ENCODE measurements at places on chromosomes 4 and X. TPM values are rescaled to one million over a fixed set of nuclear protein-coding genes. Genes with fewer than 3 reads are reported as not detected.

DNA sequence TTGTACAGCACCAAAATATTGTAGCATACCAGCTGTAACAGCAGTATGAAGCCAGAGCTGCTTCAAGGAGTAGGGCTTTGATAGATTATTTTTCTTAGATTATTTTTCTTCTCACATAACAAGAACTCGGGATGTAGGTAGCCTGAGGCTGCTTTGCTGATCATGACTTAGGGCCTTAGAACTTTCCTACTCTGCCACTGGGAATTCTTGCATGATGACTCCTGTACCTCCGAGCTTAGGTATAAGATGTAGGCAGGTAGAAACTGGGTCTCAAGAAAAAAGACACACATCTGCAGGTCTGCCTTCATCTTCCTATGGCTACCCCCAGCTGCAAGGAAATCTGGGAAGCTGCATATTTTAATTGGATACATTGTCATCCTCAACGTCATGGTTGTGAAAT, 115.9 kb upstream of the PNPLA4 start:
- no peak for DNase-seq

- no peak for DNase-seq
Observed at GRCh38 chrX:9204560-9204959, 170.6 kb upstream of the FAM9B start.

DNA sequence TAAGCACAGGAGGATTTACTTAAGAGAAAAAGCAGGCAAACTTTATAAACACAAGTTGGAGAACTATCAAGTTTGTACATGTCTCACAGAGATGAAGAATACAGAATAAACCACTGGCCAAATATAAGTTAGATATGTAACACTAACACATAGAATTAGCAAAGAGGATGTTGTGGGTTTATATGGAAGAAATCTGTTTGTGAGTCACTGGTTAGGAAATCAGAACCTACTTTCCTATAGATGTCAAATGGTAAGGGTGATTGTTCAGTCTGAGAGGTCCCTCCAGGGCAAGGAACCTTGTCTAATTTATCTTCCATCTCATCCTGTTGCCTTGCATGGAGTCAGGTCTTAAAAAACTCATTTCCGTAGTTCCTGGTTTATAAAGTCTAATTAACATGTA, 14.8 kb upstream of the ART3 start:
- no peak for DNase-seq

GRCh38 chrX:153968754-153969124, 2.9 kb downstream of the HCFC1 start:
- no peak for DNase-seq

DNA sequence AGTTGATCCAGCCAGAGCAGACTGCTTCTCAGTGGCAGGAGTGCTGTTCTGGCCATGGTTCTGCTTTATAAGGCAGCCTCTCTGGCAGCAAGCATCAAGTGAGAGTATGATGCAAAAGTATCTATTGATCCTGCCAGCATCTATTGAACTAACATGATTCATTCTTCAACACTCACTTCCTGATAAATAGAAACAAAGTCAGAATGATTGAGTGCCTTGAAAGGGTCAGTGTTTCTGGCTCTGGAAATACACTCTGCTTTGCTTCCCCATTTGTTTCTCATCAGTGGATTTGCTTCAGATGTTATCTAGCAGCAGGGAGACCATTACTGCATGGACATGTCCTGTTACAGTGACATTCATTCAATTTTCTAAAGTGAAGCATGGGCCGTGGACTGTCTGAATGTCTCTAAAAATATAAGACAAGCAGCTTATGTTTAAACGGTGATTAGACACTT, 66.2 kb upstream of the FRAS1 start:
- no peak for DNase-seq

DNA sequence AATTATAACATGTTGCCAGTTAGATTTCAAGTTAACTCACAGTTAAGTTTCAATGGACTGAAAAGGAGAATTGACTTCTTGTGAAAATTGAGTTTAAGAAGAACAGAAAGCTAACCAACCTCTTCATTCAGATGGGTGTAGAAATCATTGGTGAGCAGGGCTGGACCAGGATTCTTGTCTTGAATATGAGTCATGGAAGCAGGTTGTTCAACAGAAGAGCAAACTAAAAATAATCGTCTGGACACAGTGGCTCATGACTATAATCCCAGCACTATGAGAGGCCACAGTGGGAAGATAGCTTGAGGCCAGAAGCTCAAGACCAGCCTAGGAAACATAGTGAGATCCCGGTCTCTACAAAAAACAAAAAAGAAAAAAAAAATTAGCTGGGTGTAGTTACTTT, 98.2 kb downstream of the ARSJ start:
- no peak for DNase-seq

- DNase-seq = no peak
Observed at GRCh38 chr4:101009471-101009870, 337.9 kb downstream of the PPP3CA start.

DNA sequence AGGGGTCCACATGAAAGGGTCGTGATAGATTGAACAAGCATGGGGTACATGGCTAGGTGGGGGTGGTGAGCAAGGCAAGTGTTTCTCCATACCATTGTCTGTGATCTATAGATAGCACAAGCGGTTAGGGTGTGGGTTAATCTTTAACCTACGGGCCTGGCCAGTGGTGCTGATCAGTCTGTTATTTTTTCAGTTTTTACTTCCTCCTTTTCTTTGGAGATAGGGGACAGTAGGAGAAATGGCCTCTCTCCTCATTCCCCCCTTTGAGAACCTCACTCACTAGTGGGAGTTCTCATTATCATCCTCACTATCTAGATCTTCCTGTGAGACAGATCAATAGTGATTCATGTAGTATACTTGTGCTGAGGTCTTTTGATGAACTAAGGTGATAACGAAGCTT, 16.2 kb upstream of the GPKOW start:
- no peak for DNase-seq

DNA sequence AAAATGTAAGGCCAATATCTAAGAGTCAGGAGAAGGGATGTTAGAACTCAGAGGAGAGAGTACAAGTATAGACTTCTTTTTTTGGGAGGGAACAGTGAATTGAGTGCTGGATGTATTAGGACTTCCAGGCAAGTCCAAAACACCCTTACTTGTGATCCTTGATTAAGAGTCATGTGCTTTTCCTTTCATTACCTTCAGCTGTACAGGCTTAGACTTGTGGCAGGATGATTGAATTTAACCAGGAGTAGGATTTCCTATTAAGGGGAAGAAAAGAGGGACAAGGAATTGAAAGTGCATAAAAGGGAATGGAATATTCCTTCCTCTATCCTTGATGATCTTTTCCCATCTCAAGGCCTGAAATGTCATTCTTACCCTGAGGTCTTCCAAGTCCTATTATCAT, 606.7 kb downstream of the STIM2 start:
- no peak for DNase-seq

DNA sequence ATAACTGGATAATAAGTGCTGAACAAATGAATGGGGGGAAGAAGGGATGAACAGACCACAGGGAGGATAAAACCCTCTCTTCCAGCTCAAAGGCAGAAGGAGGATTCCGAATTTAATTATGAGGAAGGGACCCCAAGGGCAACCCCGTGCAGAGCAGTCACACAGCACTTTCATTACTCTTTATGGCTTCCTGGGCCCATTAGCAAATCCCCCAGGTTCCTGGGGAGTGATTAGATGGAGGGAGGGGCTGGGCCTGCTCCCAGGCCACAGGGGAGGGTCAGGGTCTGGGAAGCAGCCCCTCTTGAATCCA, 67.1 kb downstream of the PPP2R2C start:
- DNase-seq = no peak

DNA sequence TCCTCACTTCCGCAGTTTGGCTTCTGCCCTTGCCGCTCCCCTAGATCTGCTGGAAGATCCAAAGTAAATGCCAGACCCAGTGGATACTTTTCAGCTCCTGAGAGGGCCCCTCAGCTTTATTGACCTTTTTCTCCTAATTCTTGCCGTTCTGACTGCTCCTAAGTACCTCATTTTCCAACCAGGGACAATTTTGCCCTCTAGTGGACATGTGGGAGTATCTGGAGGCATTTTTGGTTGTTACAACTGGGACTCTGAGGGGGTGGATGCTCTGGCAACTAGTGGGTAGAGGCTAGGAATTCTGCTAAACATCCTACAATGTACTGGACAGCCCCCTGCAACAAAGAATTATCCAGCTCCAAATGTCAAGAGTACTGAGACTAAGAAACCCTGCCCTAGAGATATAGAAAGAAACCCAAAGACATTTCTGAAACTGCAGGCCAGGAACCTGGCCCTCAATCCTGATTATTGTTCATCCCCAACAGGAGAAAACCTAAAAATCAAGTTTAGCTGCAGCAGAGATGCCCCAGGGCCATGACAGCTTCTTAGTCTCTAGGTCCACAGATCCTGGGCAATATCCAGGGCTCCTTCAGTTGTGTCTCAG, 3.4 kb downstream of the TEX13B start:
- DNase-seq = no peak

DNA sequence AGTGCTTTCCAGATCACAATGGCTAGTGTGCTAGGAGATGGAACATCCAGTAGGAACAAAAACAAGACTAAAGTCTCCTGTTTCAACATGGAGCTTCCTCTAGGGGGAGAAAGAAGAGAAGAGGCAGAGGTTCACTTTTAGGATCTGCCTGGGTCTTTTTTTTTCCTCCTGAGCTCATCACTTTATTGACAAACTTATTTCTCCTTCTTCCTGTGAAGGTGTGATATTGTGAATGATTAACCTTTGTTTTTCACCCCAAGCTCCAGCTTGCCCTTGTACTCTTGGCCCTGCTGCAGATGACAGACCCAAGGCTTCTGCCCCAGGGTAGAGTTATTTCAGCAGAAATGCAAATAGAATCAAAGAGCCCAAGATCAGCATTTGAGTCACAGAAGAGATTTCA, 13.5 kb downstream of the PAGE4 start:
- DNase-seq = no peak

- no peak for DNase-seq
Observed at GRCh38 chrX:12496343-12496742, 294.9 kb upstream of the PRPS2 start.

GRCh38 chrX:27307546-27307945, 155.6 kb downstream of the PPP4R3C start:
- DNase-seq = no peak

DNA sequence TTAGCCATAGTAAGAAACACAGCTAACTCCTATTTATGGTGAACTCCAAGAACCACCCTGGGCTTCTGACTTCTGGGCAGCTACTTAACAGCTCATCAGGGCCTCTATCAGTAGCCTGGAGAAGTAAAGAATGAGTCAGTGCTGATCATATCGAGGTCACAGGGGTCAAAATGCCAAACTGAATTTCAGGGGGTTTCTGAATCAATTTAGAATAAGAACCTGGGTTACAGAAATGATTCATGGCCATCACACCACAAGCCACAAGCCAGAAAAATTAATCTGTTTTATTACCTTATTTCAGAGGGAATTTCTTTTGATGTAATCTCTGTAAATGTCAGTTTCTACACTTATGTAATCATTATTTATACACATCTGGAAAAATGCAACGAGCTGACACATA, 64.4 kb downstream of the CHST7 start:
- DNase-seq = no peak

DNA sequence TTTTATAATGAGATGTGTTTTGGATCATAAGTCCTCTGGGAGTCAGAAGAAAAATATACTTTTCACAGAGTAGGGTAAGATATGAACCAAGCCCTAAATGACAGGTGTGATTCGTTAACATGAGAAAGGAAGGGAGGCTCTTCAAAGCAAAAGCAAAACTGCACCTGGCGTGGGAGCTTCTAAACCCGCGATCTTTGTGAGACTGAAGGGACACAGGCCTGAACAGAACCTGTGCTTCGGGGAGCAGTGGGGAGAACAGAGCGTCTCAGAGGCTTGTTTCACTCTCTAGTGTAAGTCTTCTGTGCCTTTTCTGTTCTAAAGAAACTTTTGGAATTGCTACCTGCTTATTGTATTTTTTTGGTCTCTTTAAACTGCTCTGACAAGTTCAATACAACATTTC, 30.2 kb upstream of the CYP4V2 start:
- no peak for DNase-seq

GRCh38 chr4:91471280-91471679, 832.5 kb upstream of the GRID2 start:
- DNase-seq = no peak

GRCh38 chr4:16671741-16672140, 226.7 kb downstream of the LDB2 start:
- DNase-seq = no peak

DNA sequence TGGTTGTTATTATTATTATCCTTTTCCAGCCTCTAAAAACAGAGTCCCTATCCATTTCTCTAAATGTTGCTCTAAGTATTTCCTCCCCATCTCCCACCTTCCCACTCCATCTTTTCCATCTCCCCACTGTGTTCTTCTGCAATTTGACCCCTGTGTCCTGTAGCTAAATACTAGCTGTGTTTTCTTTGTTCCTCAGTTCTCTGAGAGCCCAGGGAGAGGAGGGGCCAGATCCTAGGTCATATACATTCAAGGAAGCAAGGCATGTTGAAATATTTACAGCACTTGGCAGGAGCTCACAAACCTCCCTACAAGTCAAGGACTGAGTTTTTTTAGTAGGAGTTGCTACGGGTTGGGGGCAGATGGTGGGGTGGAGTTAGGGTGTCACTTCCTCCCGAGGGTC, 10.5 kb downstream of the SLC16A2 start:
- DNase-seq = no peak

DNA sequence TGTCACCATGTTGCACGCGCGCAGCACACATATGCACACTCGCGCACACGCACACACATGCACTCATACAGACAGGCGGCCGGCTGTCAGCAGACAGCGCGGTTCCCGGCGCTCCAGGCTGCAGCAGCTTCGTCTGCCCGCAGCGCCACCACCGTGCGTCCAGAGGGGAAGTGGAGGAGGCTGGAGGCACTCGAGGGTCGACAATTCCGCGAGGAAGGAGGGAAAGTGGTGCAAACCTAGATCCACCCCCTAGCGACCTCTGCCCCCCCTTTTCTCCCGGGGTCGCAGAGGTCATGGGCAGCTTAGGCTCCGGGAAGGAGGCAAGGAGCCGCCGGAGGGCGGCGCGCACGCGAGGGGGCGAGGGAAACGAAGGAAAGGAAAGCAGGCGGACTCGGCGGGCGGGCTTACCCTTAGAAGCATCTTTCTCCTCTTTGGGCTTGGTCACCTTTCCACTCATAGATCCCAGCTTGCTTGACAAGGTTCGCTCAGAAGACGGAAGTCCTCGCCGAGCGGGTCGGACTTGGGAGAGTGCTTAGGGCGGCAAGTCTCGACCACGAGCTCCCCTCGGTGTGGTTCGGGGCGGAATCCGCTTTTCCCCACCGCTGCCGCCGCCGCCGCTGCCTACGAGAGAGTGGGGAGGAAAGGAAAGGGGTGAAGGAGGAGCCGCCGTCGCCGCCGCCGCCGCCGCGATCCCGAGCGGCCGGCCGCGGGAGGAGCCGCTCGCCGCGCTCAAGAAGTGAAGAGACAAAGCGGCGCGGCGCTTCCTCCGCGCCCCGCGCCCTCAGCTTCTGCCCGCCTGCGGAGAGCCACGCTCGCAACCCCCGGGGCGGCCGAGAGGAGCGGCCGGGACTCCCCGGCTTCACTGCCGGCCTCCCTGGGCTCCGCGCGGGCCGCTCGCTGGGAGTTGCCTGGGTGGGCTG, 326.6 kb upstream of the F9 start:
- DNase-seq = peak; percentile 2

GRCh38 chr4:133150486-133151340, 1.6 kb downstream of the PCDH10 start:
- no peak for DNase-seq

The TNIP2 gene
- 20.0 TPM for total RNA-seq

The NPNT gene
- total RNA-seq = 11.5 TPM

The TRIM60 gene
- total RNA-seq = not detected

The UGT2B11 gene
- total RNA-seq = not detected

The TRIM61 gene
- 4.7 TPM for total RNA-seq

Data from adrenal gland (tissue), 19 donors.